ENCODE measurements at places on chromosomes 3 and 15. TPM values are rescaled to one million over a fixed set of nuclear protein-coding genes. Genes with fewer than 3 reads are reported as not detected.

DNA sequence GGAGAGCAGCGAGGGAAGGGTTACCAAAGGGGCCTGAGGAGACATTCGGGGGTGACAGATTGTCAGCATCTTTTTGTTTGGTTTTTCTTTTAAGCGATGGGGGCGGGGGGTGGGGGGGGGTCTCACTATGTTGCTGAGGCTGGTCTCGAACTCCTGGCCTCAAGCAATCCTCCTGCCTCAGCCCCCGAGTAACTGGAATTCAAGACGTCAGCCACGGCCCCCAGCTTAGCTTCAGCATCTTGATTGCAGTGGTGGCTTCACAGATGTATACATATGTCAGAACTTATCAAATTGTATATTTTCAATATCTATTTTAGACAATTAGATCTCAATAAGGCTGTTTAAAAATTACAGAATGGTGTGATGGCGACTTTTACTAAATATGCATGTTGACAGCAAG lies 30.9 kb downstream of the ZDHHC19 start:
- H3K36me3 ChIP-seq = no peaks in the 10 kb centered on the region
- no peak for DNase-seq
- H3K4me1 ChIP-seq = peaks cover 20% of the 10 kb centered on the region
- H3K27ac ChIP-seq = peak overlapping the region; percentile 78

DNA sequence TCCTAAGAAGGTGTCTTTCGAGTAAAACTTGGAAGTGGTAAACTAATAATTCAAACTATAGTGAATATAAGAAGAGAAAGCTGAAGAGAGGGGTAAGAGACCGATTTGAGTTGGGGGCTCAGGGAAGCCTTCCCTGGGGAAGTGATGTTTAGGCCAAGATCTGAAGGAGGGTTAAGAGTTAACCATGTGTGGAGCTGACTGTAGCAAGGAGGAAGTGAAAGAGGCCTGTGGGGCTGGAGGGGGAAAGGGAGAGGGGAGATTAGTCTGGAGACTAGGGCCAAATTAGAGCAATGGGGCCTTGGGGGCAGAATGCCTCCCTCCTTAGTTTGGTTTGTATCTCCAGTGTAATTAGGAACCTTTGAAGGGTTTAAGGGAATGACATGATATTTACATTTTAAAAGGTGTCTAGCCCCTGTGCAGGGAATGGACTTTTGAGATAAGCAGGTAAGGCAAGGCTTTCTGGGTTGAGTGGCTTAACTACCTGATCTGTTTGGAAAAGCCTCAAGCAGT lies 2.2 kb downstream of the ZNF592 start:
- no peaks in the 10 kb centered on the region for H3K27me3 ChIP-seq
- peaks cover 5% of the 10 kb centered on the region for H3K36me3 ChIP-seq
- peak overlapping the region; percentile 74 for H3K4me3 ChIP-seq
- DNase-seq = peak; percentile 79
- H3K27ac ChIP-seq = peak overlapping the region; percentile 91

DNA sequence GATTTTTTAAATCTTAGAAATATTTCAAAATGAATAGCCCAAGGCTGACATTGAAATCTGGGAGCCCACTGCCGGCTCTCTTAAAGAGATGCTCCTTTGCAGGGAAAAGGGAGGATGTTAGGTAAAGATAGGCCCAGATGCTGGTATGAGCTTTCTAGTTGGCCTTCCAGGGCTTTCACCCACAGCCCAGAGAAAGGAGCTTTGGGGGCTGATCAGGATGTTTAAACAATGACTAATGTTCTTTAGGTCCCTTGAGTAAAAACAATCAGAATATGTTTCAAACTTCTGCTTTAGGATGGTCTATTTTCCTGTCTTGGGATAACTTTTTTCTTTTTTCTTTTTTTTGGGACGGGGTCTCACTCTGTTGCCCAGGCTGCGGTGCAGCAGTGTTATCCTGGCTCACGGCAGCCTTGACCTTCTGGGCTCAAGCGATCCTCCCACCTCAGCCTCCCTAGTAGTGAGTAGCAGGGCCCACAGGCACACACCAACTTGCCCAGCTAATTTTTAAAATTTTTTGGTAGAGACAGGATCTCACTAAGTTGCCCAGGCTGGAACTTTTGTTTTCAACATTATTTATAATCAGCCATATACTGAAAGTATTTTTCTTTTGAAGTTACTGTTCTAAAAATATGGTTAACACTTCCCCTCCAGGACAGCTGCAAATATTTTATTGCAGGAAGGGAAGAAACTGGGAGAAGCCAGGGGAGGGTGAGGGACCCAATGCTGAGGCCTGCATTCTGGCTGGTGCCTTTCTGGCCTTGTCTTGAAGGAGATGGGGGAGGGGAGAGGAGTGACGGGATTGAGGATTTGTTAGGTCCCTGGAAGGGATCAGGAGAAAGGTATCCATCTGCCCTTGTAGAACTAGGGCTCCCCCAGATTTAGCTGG lies 70.1 kb downstream of the TRAK1 start:
- no peak overlapping the region for H3K27ac ChIP-seq
- H3K4me3 ChIP-seq = no peak overlapping the region
- H3K36me3 ChIP-seq = peaks cover 2% of the 10 kb centered on the region
- no peaks in the 10 kb centered on the region for H3K27me3 ChIP-seq

GRCh38 chr3:9180764-9181117 lies 68.7 kb downstream of the SRGAP3 start:
- H3K27me3 ChIP-seq = no peaks in the 10 kb centered on the region
- H3K4me3 ChIP-seq = no peak overlapping the region
- H3K36me3 ChIP-seq = no peaks in the 10 kb centered on the region
- no peak for DNase-seq
- H3K4me1 ChIP-seq = peaks cover 25% of the 10 kb centered on the region

- H3K27me3 ChIP-seq = no peaks in the 10 kb centered on the region
- H3K4me1 ChIP-seq = no peaks in the 10 kb centered on the region
- no peak overlapping the region for H3K4me3 ChIP-seq
- H3K27ac ChIP-seq = no peak overlapping the region
- no peaks in the 10 kb centered on the region for H3K36me3 ChIP-seq
Observed at GRCh38 chr3:94036909-94037507, 8.6 kb upstream of the STX19 start.

DNA sequence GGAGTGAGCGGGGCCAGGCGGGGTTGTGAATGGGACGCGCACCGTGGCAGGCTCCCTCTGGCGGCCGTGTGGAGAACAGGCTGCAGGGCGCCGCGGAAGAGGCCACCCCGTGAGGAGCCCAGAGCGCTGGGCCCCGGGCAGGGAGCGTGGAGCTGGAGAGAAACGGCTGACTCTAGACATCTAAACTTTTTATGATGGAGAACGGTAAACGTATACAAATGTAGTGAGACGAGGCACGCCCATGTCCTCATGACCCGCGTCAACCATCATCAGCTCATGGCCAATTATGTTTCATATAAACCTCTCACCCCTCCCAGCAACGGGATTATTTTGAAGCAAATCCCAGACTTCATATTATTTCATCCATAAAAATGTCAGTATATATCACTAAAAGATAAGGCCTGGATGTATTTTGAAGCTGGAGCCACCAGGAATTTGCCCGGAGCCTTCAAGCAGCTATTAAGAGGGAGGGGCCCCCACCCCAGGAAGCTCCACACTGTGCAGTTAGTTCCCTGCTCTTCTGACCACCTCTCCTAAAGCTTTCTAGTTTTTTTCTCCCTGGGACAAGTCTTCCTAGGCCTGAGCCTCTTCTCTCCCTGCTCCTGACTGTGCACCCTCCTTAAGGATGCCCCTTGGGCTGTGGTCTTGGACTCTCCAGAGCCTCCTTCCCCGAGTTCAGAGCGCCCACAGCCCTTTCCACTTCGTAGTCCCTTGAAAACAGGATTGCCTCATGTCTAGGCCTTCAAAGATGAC lies 149.5 kb downstream of the SMAD6 start:
- no peaks in the 10 kb centered on the region for H3K27me3 ChIP-seq
- peaks cover 11% of the 10 kb centered on the region for H3K4me1 ChIP-seq
- DNase-seq = peak; percentile 84
- no peaks in the 10 kb centered on the region for H3K36me3 ChIP-seq

DNA sequence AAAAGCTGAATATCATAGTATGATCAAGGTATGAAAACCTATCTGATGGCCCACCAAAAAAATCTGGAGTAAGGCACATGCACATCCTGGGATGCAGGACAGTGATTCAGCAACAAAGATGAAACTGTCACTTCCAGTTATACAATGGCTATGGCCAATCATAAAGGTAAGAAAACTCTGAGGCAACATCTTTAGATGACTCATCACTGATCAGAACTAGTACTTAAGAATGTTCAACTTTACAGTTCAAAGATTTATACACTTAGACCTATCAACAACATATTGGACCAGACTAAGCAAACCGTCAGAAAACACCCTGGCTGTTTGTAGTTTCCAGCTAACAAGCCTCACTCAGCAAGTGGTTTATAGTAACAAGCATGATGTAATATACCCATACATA lies 21.3 kb upstream of the PLCH1 start:
- H3K4me1 ChIP-seq = no peaks in the 10 kb centered on the region
- no peaks in the 10 kb centered on the region for H3K27me3 ChIP-seq
- H3K36me3 ChIP-seq = no peaks in the 10 kb centered on the region
- DNase-seq = no peak

DNA sequence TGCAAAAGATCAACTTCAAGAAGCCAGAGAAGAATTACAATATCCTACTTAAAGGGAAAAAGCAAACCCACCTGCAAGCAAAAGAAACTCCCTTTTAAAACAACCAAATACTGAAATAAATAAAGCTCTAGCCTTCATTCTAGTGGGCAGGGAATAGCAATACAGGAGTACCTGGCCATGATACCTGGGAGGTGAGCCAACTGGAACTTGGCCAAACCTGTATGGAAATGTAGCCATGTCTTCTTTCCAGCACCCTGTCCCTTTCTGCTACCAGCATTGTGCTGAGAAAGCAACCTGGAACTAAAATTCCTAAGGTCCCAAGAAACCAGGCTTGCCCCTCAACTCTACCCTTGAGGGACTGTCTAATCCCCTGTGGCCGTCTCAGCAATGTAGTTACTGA lies 530.0 kb downstream of the EPHB1 start:
- H3K4me3 ChIP-seq = no peak overlapping the region
- H3K4me1 ChIP-seq = no peaks in the 10 kb centered on the region
- H3K27me3 ChIP-seq = no peaks in the 10 kb centered on the region
- DNase-seq = no peak
- no peak overlapping the region for H3K27ac ChIP-seq

DNA sequence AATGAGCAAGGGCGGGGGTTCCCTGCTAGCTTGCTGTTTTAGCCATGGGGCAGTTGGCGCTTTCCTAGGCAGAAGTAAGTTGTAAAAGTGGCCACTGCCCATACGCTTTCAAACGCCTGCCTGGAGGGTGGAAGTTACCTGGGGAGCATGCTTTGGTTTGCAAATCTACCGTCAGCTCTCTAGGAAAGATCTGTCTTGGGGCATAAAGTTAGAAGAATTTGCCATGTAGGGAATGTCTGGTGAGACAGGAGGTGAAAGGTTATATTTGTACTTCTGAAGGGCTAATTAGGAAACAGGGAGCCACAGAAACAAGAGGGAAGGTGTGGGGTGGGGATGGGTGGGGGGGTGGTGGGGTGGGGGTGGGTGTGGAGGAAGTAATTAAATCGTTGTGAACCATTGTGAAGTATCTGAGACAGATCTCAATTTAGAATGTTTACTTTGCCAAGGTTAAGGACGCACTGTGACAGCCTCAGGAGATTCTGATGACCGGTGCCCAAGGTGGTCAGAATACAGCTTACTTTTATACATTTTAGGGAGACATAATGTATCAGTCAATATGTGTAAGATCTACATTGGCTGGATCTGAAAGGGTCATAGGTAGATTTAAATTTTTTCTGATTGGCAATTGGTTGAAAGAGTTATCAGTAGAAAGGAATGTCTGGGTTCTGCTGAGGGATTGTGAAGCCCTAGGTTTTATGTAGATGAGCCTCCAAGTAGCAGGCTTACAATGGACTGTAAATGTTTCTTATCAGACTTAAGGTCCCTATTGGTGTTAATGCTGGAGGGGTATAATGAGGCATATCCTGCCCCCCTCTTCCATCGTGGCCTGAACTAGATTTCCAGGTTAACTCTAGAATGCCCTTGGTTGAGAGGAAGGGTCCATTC lies 62.0 kb upstream of the GCNT3 start:
- H3K27ac ChIP-seq = no peak overlapping the region
- peaks cover 1% of the 10 kb centered on the region for H3K4me1 ChIP-seq
- DNase-seq = no peak

- no peak overlapping the region for H3K27ac ChIP-seq
- DNase-seq = no peak
- H3K4me3 ChIP-seq = no peak overlapping the region
- H3K4me1 ChIP-seq = no peaks in the 10 kb centered on the region
Observed at GRCh38 chr3:122497425-122497824, 17.3 kb downstream of the KPNA1 start.

Gene MORC1
- total RNA-seq = not detected

Gene ACTRT3
- 0.37 TPM for total RNA-seq

Gene TMEM212
- total RNA-seq = not detected

Gene NOX5
- not detected for total RNA-seq

Gene ACTC1
- not detected for total RNA-seq

Gene DNAH12
- total RNA-seq = 0.39 TPM

Gene GPR62
- not detected for total RNA-seq

Gene CCDC13
- total RNA-seq = 2.5 TPM

Gene SLC2A2
- total RNA-seq = not detected

Gene TXNRD3
- 0.41 TPM for total RNA-seq
